ENCODE measurements at places on chromosomes 6 and 20. TPM values are rescaled to one million over a fixed set of nuclear protein-coding genes. Genes with fewer than 3 reads are reported as not detected.

DNA sequence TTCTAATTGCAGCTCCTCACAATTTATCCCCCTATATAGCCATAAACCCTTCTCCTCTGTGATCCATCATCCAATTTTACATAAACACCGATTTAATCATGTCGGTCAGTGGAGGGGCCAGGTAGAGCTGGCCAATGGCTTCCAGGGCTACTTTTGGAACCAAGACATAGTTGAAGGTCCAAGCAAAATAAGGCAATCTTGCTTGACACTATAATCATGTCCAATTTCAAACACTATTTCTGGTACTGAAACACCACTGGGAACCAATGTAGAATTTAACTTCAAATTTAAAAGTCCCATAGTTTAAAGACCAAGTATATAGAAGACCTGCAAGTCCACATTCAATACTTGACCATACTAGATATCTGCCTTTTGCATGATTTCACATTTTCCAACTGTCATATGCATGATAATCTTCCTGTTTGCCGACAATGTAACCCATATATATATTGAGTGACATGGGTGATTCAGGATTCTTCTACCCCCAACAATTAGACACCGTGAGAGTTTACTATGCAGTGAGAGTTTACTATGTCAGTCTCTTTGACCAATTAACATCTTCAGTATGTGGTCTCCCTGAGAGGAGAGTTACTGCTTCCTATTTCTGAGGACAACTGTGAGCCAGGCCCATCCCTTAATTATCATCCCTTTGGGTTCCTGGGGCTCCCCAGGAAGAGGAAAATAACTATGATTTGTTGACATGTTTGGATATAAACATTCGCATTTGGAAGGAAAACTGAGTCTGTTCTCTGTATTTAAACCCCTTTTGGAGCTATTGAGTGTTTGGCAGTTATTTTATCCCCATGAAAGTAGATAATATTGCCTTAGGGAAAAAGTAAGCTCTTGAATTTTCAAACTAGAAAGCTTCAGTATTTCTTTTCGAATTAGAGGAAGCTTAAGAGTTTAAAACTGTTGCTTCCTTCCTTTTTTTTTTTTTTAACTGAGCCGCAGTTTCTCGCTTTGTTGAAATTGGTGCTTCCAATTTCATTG, 31.8 kb downstream of the SAMD3 start:
- H3K27me3 ChIP-seq: no peaks in the 10 kb centered on the region
- no peaks in the 10 kb centered on the region for H3K4me1 ChIP-seq
- no peak overlapping the region for H3K27ac ChIP-seq

DNA sequence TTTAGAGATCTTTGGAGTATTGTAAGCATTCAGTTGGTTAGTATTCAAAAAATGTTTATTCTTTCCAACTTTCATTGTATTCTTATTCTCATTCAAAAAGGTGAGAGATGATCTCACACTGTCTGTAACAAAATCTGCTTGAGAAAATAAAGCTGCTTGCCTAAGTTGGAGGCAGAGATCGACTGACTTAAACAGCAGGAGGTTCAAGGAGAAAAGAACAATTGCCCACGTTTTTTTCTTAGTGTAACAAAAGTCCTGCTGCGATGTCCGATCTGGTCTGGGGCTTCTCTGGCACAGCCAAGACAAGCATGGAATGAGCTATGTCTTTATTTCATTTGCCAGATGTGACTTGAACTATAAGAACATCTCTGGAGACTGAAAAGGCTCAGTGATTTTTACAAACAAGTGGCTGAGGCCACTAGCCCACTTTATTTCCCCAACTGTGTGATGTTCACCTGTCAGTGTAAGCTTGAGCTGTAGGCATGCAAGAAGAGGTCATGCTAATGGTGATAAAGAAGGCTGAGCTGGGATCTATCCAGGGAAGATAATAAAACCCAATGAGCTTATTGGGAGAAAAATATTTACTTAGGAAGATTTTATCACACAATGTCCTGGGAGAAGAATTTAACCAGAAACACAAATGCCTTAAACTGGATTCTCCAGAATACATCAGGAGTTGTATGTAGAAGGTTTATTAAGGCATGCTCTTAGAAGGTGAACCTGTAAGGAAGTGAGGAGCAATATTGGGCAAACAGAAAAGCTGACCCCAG, 580.1 kb upstream of the BTBD3 start:
- no peak overlapping the region for H3K27ac ChIP-seq
- no peaks in the 10 kb centered on the region for H3K36me3 ChIP-seq
- H3K27me3 ChIP-seq: no peaks in the 10 kb centered on the region

DNA sequence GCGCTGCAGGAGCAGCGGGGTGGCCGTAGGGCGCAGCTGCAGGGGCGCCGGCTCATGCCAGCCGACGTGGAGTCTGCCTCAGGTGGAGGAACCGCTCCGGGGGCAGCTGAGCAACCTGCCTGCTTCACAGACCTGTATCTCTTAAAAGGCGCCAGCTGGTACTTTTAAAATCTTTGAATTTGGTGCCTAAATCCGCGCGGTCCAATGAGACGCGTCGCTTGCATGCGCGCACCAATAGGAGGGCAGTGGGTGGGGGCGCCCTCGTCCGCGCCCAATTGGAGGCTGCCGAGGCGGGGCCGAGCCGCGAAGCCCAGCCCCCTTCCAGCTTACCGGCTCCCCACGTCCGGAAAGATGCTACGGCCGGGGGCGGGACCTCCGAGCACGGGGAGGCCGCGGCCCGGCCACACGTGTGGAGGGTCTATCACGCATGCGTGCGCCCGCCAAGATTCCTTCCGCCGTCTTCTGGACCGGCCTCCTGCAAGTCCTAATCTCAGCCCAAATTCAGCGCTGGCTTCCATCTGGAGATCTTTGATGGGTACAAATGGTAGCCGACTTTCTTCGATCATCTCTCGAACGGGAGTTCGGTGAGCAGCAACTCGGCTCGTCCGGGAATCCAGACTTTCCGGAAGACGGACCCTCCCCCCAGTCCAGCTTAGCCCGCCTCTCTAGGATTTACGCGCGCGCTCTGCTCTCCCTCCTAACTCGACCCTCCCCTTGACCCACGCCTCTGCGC, at the start of gene FBXO5:
FBXO5 (minus strand) TSS at position 138 of the 733 bp plus-strand sequence; CDS start at position 56, 82 bp downstream.
- no peaks in the 10 kb centered on the region for H3K27me3 ChIP-seq
- peak within 1 kb of the TSS; percentile 94 for H3K27ac ChIP-seq
- peak; percentile 98 for DNase-seq
- peak within 1 kb of the TSS; percentile 60 for H3K4me3 ChIP-seq
- peaks cover 11% of the 10 kb centered on the region for H3K4me1 ChIP-seq
- no peaks in the 10 kb centered on the region for H3K36me3 ChIP-seq

GRCh38 chr6:119147101-119148053, 68.9 kb upstream of the FAM184A start:
- H3K36me3 ChIP-seq: no peaks in the 10 kb centered on the region
- H3K27me3 ChIP-seq: no peaks in the 10 kb centered on the region
- peak; percentile 63 for DNase-seq
- H3K4me1 ChIP-seq: peaks cover 11% of the 10 kb centered on the region
- H3K4me3 ChIP-seq: no peak overlapping the region
- H3K27ac ChIP-seq: peak overlapping the region; percentile 33

The CCN6 gene
- total RNA-seq: not detected

The CGA gene
- total RNA-seq: not detected

All from uterus (tissue), 4 donors.